ENCODE measurements at places on chromosomes 7 and 10.
A peak's percentile ranks its signal among the peaks of the same experiment; 100 is the strongest.

GRCh38 chr7:22419488-22419887 lies 62.5 kb upstream of the RAPGEF5 start:
- DNase-seq: no peak

DNA sequence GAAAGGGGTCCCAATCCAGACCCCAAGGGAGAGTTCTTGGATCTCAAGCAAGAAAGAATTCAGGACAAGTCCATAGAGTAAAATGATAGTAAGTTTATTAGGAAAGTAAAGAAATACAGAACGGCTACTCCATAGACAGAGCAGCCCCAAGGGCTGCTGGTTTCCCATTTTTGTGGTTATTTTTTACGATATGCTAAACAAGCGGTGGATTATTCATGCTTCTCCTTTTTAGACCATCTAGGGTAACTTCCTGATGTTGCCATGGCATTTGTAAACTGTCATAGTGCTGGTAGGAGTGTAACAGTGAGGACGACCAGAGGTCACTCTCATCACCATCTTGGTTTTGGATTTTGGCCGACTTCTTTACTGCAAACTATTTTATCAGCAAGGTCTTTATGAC lies 1033.4 kb downstream of the SORCS3 start:
- DNase-seq: no peak

GRCh38 chr10:36559412-36560400 lies 565.7 kb upstream of the ANKRD30A start:
- DNase-seq: no peak

DNA sequence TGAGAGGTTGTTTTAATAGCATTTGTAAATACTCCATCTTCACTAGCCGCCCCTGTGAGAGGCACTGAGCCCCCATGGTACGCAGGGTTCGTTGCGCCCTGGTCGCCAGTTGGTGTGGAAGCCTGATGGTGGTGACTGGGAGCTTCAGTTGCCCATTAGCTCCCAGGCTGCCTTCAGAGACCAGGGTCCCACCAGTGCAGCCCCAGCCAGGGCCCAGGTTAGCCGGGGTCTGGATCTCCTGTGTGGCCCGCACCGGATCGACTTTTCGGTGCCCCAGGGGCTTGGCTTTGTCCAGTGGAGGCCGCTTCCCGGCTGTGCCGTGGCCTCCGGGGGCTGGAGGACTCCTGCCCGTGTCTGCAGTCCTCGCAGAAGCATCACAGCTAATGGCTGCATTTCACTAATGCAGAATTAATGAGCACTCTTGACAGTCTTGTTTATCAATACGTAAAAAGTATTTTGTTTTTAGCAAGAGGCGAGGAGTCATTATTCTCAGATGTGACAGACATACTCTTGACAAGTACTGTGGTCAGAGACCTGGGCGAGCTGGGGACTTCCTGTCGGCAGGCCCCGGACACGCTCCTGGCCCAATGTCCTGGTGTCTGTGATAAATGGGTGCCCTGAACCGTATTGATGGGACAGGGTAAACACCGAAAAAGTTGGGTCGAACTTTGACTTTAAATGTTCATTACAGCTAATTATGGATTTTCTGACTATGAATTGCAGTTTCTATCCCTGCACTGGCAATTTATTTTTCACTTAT lies 99.8 kb downstream of the NKX6-2 start:
- no peak for DNase-seq

DNA sequence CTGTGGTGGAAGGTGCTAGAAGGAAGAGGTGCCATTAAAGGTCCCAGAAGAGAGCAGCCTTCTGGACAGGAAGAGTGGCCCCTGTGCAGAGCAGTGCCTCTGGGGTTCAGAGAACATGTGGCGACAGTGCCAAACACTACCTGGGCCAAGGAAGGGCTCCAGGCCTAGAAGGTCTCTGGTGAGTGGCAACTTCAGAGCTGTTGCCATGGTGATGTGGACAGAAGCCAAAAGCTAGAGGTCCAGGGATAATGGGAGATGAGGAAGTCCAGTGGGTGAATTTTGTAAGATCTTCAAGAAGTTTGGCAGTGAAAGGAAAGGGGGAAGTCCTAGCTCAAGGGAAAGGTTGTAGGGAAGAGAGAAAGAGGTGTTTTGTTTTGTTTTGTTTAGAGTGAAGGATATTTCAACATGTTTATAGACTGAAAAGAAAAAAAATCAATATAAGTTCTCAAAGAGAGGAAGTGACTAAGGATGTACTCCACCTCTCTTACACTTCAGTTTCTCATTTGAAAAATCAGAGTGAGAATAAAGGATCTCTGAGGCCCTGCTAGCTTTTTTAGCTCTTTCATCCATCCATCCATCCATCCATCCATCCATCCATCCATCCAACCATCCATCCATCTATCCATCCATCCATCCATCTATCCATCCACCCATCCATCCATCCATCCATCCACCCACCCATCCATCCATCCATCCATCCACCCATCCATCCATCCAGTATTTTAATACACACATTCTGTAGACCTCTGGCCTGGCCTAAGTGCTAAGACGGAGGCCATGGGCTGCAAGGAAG lies 77.1 kb upstream of the DUSP5 start:
- DNase-seq: no peak

GRCh38 chr10:33139181-33139646 lies 181.2 kb upstream of the ITGB1 start:
- peak; percentile 66 for DNase-seq

GRCh38 chr10:3658766-3659165 lies 126.2 kb downstream of the KLF6 start:
- DNase-seq: no peak

Measured in activated CD4-positive, alpha-beta T cell treated with anti-CD3 and anti-CD28 coated beads for 4 hours (primary cell).